ENCODE measurements at places on chromosomes 4 and X.

DNA sequence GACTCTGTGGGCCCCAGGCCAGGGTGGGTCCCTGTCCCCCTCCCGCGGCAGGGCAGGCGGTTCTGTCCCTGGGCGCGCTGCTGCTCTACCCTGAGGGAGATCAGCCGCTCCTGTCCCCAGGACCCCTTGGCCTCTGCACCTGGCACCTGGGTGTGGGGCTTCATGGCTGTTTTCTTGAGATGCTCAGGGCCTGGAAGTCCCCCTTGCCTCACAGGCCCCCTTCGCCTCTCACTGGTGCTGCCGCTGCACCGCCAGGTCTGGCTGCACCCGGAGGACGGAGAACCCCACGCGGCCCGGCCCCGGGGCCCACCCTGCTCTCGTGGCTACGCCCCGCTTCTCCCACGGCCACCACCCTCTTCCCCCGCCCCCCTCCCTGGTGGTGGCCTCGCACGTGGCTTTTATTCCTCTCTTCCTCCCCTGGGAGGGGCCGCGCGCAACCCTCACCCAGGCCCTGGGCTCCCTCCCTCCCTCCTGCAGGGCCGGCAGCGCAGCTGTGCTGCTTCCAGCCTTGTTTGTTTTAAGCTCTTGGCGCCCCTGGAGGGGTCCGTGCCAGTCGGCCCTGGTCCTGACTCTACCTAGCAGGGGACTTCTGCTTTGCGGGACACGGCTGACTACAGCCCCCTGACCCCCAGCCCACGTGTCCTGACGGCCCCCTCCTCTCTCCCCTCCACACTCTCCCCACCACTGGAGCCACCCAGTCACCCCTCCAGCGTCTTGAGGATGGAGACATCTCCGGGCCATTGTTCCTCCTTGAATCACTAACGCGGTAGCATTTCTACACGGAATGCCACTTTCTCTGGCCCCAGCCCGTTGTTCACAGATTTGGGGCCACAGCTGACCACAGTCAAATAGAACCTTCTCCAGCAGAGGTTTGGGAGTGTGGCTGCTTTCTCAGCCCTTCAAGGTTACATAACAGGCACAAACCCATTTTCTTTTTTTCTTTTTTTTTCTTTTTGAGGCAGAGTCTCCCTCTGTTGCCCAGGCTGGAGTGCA is 20.6 kb upstream of the CLDN24 start:
- no peak for DNase-seq

GRCh38 chr4:77624213-77624612 is 18.6 kb downstream of the CXCL13 start:
- no peak for DNase-seq

- no peak for DNase-seq
Observed at GRCh38 chrX:76850851-76851250, 423.3 kb downstream of the MAGEE1 start.

- DNase-seq: no peak
Observed at GRCh38 chrX:71367396-71367795, 1.2 kb downstream of the TAF1 start.

GRCh38 chrX:17098516-17099247 is 152.2 kb downstream of the REPS2 start:
- DNase-seq: no peak

- peak; percentile 72 for DNase-seq
Observed at GRCh38 chrX:38871129-38872029, 70.1 kb downstream of the MID1IP1 start.

DNA sequence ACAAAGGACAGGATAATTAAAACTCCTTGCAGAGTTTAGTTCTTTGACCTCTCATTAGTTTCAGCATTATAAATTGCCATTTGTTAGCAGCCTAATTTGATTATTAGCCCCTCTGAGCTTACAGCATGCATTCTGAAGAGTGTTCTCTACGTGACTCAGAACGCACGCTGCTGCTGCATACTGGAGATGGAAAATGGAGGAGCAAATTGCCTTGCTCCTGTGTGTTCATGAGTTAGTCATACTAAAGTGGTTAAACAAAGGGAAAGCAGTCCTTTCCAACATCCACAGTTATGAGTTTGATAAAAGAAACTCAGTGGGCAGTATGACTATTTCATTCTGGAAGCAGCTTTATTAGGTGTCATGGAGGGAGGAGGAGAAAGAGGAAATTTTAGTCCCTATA is 922.5 kb downstream of the RPA4 start:
- DNase-seq: no peak
